ENCODE measurements at places on chromosomes 5 and 9. TPM values are rescaled to one million over a fixed set of nuclear protein-coding genes. Genes with fewer than 3 reads are reported as not detected.

The ZNF79 gene
- total RNA-seq = 5.9 TPM

The PTAR1 gene
- total RNA-seq = 19.6 TPM

The RANBP17 gene
- total RNA-seq = 3.0 TPM

The RAB3C gene
- total RNA-seq = not detected

The NPDC1 gene
- total RNA-seq = 83.0 TPM

The SLC34A1 gene
- total RNA-seq = not detected

The PCDHA13 gene
- 0.04 TPM for total RNA-seq

The SPINK14 gene
- total RNA-seq = not detected

The RNF145 gene
- 132 TPM for total RNA-seq

The MCCC2 gene
- total RNA-seq = 46.6 TPM

The OBP2B gene
- total RNA-seq = not detected

The GALNT12 gene
- total RNA-seq = 3.7 TPM
